ENCODE measurements at places on chromosomes 2 and 18.

DNA sequence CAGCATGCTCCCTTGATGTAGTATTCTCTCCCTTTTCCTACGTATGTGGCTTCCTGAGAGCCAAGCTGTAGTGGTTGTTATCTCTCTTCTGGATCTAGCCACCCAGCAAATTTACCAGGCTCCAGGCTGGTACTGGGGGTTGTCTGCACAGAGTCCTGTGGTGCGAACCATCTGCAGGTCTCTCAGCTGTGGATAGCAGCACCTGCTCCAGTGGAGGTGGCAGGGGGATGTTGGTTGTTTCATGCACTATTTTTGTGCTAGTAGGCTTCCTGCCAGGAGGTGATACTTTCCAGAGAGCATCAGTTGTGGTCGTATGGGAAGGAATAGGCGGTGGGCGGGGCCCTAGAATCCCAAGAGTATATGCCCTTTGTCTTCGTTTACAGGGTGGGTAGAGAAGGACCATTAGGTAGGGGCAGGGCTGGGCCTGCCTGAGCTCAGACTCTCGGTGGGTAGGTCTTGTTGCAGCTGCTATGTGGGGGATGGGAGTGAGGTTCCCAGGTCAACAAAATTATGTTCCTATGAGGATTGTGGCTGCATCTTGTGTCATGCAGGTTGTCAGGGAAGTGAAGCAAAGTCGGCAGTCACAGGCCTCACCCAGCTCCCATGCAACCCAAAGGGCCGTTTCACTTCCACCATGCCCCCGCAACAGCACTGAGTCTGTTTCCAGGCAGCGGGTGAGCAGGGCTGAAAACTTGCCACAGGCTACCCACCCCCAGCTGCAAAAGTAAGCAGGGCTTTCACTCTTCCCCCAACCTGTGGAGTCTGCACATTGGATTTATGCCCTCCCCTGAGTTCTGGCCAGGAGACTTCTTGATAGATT is 1139.5 kb downstream of the BCL11A start:
- DNase-seq = no peak

GRCh38 chr2:46765045-46765444 is 150.6 kb downstream of the MCFD2 start:
- DNase-seq = no peak

- DNase-seq = no peak
Measured at GRCh38 chr18:7681298-7681697, 114.2 kb downstream of the PTPRM start.

DNA sequence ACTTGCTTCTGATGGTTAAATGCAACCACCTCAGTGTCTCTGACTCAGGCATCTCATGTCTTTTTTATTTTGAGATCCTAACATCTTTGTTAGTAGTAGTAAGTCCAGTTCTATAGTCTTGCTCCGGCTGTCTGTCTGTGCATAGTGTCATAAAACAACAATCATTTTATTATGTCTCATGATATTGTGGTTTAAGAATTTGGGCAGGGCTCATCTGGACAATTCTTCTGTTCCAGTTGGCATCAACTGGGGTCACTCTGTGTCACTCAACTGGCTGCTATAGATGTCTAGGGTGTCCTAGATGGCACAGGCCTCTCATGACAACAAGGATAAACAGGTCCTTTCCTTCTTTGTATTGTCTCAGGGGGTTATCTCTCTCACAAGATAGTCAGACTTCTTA is 299.6 kb upstream of the ZNF521 start:
- DNase-seq = no peak

- no peak for DNase-seq
Measured at GRCh38 chr2:105887256-105887655, 142.5 kb downstream of the NCK2 start.

GRCh38 chr2:167783261-167784083 is 463.9 kb downstream of the STK39 start:
- DNase-seq = no peak

DNA sequence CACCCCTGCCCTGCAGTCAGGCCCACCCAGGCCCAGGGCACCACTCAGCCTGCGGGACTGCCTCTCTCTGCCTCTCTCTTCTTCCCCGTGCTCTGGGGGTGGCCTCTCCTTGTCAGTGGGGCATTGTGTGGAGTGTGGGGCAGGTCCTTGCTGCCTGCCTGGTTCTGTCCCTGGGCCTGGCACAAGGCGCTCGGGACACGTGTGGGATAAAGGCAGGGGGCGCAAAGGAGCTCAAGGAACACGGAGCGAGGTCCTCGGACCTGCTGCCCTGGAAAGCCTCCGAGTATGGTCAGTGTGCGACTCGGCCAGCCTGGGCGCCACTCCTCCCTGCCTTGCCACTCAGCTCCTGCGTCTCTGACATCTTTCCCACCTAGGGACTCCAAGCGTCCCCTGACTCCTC is 262.2 kb downstream of the HDAC4 start:
- DNase-seq = no peak

- DNase-seq = no peak
Measured at GRCh38 chr2:98085649-98086048, 1.3 kb upstream of the VWA3B start.

DNA sequence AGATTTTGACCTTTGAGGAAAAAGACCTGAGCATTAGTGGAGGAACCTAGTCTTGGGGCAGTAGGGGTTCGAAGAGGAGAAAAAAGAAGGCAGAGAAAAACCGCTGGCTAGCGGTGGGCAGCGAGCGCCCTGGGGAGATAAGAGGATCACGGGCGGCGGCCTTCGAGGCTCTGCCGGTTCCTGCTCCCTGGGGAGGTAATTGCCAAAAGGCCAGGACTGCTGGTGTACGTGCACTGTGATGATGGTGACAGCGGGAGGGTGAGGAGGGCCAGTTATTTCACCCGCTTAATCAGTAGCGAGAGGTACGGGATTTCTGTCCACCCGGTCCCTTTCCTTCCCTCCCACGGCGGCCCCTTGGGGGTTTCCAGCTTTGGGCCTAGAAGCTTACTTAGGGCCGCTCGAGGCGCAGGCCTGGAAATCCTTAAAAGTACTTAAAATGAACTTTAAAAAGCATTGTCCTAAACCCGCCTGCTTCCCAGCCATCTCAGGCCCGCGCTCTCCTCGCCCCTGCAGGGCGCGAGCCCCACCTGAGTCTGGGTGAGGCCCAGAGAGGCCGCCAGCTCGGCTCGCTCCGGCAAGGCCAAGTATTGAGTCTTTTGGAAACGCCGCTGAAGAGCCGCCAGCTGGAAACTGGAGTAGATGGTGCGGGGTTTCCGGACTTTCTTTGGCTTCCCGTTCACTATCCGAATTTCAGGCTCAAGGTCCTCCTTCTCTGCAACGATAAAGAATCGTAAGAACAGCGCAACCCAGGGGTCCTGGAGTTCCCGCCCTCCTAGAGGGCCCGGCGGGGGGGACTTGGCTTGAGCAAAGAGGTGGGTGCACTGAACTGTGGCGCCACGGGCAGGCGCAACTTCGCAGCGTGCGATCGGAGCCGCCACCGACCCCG is 1.5 kb downstream of the DLX2 start:
- no peak for DNase-seq

DNA sequence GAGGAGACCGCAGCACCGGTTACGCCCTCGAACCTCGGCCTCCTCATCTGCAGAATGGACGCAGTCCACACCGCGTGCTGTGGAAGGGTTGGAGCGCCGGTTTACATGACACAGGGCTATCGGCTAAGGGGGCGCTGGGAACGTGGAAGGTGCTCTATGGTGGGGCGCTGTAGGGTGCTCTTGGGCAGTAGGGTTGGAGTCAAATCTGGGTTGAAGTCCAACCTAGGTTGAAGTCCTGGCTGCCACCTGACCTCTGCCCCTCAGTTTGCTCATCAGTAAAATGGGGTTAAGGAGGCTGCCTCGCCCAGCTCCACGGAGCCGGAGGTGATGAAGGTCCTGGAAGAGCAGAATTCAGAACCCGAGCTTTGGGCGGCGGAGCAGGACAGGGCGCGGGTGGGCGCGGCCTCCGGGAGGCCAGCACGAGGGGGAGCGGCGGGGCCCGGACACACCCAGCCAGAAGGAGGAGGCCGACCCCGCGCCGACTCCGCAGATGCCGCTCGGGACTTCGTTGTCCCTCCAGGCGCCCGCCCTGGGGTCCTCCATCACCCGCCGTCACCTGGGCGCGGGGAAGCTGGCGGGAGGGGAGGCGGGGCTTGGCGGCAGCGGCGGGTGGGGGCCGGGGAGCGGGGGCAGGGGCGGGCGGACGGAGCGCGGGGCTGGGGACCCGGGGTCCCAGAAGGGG is 558 bp upstream of the GAREM2 start:
- no peak for DNase-seq

Measured in activated CD4-positive, CD25-positive, alpha-beta regulatory T cell (primary cell).